ENCODE measurements at places on chromosomes 4 and X. TPM values are rescaled to one million over a fixed set of nuclear protein-coding genes. Genes with fewer than 3 reads are reported as not detected.

DNA sequence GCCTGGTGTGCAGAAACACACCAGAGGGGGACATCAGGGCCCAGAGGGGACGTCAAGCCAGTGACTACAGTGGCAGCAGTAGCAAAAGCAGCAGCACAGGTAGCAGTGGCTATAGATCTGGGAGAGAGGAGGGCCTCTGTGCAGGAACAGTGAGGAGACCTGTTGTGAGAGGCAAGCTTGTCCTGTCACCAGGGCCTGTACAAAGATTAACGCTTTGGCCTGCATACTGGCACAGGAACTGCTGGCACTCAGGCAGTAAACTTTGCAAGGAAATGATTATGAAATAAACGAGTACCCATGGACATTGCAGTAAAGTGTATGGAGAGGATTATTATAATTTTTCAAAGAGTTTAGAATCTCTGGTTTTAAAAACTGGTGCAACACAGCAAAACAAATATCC, 5.5 kb upstream of the PHF8 start:
- DNase-seq = no peak

DNA sequence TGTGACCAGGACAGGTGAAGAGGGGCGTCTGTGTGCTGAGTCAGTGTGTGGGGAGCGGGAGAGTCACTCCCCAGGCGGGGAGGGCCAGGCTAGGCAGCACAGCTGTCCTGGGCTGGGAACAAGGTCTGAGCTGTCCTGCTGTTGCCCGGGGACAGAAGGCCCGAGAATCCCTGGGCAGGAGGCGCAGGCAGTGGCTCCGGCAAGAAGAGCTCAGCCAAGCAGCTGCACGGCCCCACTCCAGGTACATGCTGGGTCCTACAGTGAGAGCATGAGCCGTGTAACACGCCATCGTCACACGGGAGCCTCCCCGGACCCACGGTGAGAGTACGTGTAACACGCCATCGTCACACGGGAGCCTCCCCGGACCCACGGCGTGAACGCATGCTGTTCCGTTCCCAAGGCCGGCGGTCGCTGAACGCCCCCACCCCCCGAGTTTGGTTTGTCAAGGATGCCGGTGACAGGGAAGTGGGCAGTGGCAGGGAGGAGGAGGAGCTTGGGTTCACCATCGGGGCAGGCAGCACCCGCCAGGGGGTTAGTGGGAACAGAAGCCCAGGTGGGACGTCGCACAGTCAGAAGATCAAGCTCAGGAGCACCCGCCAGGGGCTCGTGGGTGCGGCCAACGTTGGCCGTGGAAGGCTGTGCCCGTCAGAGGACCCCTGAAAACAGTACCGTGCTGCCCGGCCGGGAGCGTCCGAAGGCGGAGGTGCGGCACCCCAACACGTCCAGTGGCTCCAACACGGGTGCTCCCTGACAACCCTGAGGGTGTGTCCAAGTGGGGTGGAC, 15.6 kb downstream of the PPP2R3B start:
- DNase-seq = no peak

EDA gene
- not detected for total RNA-seq

HTR2C gene
- 0.33 TPM for total RNA-seq

DNA sequence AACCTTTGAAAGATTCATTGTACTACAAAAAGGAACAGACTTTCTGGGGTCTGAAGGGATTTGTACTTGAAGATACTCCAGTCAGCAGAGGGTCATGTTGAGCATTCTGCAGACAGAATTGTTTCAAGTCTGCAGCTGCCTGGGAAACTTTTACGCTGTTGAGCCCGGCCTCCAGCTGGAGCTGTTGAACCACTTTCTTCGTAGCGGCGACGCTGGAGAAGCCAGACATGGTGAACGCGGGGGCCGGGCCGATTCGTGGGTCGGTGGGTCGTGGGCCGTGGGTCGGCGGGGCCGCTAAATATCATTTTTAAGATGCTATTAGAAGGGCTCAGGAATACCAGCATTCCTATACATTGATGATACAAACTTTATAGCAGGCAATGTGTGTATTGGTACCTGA, 12.0 kb upstream of the RTL9 start:
- DNase-seq = peak; percentile 14

RHOH gene
- not detected for total RNA-seq

GRCh38 chrX:55908661-55909212, 191.2 kb downstream of the RRAGB start:
- DNase-seq = peak; percentile 29

NCAPG gene
- 53.7 TPM for total RNA-seq

GRCh38 chr4:162707962-162708361, 458.7 kb downstream of the NAF1 start:
- no peak for DNase-seq

GRCh38 chrX:78979789-78980464, 34.7 kb downstream of the P2RY10 start:
- no peak for DNase-seq

ATP8A1 gene
- not detected for total RNA-seq

GRCh38 chr4:188434643-188435042, 295.4 kb downstream of the TRIML1 start:
- no peak for DNase-seq

DNA sequence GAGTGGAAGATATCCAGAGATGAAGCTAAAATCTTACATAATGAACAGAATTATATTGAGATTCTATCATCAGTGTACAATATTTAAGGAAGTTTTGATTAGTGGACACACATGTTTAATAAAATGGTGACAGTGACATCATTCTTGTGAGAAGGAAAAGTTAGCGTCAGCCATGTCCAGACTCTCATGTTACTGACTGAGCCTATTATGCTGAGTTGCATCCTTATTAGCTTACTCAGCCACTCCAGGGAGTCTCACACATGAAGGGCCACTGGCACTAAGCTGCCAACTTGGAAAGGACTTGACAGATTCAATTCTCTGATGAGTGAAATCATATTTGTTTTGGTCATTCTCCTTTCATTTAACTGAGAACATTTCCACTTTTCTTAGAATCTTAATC, 170.6 kb downstream of the BANK1 start:
- no peak for DNase-seq

EXOC1L gene
- total RNA-seq = not detected

Data from PC-9 (cell line).